ENCODE measurements at places on chromosomes 4 and X.
A peak's percentile ranks its signal among the peaks of the same experiment; 100 is the strongest.

- DNase-seq: no peak
- no peaks in the 10 kb centered on the region for H3K27me3 ChIP-seq
- no peak overlapping the region for H3K4me3 ChIP-seq
- no peaks in the 10 kb centered on the region for H3K36me3 ChIP-seq
- no peak overlapping the region for H3K27ac ChIP-seq
Observed at GRCh38 chr4:73750730-73751129, 10.4 kb downstream of the CXCL8 start.

DNA sequence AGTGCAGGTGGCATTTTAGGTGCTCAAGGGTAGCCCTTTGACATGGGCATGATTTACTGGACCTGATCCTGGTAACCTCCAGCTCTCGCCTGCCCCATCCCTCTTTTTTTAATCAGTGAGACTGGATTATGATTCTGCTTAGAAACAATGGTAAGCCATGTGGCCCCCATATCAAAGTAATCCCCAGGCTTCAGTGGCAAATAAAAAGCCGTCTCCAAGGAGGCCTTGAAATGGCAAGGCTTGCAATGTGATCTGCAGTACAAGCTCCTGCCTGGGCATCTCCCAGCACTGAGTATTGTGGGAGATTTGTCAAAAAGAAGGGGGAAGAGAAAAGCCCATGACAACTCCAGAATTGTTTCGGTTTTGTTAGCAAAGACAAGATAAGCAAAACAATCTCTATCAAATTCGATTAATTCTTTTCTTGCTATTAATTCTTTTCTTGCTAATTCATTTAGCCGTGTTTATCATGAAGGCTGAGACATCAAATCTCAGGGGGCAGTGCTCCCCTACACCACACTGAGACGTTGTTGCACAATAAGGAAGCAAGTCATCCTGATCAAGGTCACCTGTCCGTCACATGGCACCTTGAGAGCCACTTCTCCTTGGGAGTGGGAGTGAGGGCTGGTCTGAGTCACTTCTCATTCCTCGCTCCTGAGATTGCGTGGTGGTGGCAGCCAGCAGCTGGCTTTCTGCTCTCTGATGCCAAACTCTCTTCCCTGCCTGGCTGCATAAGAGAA is 312.7 kb upstream of the GATB start:
- no peaks in the 10 kb centered on the region for H3K36me3 ChIP-seq
- H3K4me1 ChIP-seq: no peaks in the 10 kb centered on the region
- H3K27me3 ChIP-seq: no peaks in the 10 kb centered on the region
- DNase-seq: peak; percentile 24
- no peak overlapping the region for H3K27ac ChIP-seq

DNA sequence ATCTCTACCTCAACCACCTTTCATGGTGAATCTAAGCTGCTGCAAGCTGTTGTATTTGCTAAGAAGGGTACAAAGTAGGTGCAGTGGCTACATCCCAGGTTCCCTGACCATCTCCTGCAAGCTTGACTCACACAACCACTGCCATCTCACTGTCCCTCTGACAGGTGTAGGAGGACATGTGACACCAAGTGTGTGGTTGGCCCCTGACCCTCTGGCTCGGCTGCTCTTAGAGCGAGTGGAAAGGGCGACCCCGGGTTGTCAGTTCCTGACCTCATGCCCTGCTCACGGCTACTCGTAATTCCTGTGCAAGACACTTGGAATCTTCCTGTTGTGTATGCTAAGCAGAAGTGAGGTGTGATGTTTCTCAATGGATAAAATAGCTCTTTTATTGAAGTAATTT is 184.4 kb downstream of the DCLK2 start:
- no peaks in the 10 kb centered on the region for H3K36me3 ChIP-seq
- H3K27me3 ChIP-seq: no peaks in the 10 kb centered on the region
- no peak overlapping the region for H3K4me3 ChIP-seq
- H3K4me1 ChIP-seq: no peaks in the 10 kb centered on the region

DNA sequence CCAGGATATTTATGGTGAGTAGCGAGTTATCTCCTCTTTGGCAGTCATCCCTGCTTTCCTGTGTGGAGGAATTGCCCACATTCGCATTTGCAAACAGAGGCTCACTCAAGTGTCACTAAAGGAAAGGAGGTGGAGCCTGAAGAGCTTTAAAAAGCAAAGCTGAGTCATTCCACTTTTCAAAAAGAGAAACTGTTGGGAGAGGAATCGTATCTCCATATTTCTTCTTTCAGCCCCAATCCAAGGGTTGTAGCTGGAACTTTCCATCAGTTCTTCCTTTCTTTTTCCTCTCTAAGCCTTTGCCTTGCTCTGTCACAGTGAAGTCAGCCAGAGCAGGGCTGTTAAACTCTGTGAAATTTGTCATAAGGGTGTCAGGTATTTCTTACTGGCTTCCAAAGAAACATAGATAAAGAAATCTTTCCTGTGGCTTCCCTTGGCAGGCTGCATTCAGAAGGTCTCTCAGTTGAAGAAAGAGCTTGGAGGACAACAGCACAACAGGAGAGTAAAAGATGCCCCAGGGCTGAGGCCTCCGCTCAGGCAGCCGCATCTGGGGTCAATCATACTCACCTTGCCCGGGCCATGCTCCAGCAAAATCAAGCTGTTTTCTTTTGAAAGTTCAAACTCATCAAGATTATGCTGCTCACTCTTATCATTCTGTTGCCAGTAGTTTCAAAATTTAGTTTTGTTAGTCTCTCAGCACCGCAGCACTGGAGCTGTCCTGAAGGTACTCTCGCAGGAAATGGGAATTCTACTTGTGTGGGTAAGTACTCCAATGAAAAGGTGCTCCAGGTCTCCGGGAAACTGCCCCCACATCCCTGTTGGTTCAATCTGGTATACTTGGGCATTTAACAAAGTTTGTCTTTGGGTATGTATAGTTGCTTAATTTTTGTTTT is at the start of gene EGF:
EGF (plus strand) TSS at position 178 of the 890 bp plus-strand sequence; CDS start at position 631, 453 bp downstream.
- no peaks in the 10 kb centered on the region for H3K27me3 ChIP-seq
- H3K4me1 ChIP-seq: no peaks in the 10 kb centered on the region
- DNase-seq: no peak

DNA sequence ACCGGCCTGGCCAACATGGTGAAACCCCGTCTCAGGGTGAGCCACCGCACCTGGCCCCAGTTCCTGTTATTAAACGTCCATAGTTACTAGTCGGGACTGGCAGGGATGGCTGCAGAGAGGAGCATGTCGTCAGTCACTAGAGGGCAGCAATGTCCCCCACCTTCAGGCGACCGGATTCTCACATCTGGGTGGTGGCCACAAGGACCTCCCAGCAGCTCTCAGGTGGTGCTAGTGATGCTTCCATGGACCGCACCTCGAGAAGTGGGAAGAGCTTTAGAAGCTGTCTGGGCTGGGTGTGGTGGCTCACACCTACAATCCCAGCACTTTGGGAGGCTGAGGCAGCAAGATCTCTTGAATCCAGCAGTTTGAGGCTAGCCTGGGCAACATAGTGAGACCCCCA is 13.3 kb upstream of the IL3RA start:
- peaks cover 14% of the 10 kb centered on the region for H3K27me3 ChIP-seq
- no peak overlapping the region for H3K27ac ChIP-seq
- H3K36me3 ChIP-seq: no peaks in the 10 kb centered on the region
- no peak overlapping the region for H3K4me3 ChIP-seq
- no peak for DNase-seq

GRCh38 chr4:166895771-166896170 is 338.5 kb downstream of the SPOCK3 start:
- no peak overlapping the region for H3K4me3 ChIP-seq
- no peaks in the 10 kb centered on the region for H3K27me3 ChIP-seq
- no peaks in the 10 kb centered on the region for H3K36me3 ChIP-seq
- no peak for DNase-seq
- no peaks in the 10 kb centered on the region for H3K4me1 ChIP-seq

DNA sequence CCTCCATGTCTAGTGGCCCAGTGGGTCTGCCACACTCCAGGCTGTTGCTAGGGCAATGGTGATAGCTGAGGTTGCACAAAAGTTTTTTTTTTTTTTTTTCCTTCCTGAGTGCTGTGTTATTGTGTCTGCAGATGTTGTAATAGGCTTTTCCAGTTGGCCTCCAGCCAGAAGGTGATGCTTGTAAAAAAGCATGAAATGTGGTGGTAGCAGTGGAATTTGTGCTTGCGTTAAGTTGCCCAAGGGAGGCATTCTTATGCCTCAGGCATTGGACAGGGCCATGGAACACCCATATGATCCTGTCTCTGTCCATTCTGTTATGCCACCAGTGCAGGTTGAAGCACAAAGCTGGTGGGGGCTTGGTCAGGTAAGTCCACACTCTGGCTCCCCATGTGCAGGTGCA is 660.5 kb upstream of the SPANXN1 start:
- no peak overlapping the region for H3K4me3 ChIP-seq
- DNase-seq: no peak
- H3K36me3 ChIP-seq: no peaks in the 10 kb centered on the region
- H3K27ac ChIP-seq: no peak overlapping the region
- H3K4me1 ChIP-seq: no peaks in the 10 kb centered on the region

- H3K4me1 ChIP-seq: peaks cover 4% of the 10 kb centered on the region
- H3K36me3 ChIP-seq: no peaks in the 10 kb centered on the region
- no peak overlapping the region for H3K4me3 ChIP-seq
- peaks cover 8% of the 10 kb centered on the region for H3K27me3 ChIP-seq
- H3K27ac ChIP-seq: no peak overlapping the region
- no peak for DNase-seq
Observed at GRCh38 chr4:13539047-13539618, 5.2 kb downstream of the NKX3-2 start.

- DNase-seq: no peak
- H3K36me3 ChIP-seq: no peaks in the 10 kb centered on the region
- H3K4me3 ChIP-seq: no peak overlapping the region
- no peaks in the 10 kb centered on the region for H3K4me1 ChIP-seq
Observed at GRCh38 chr4:175905925-175906324, 93.9 kb upstream of the GPM6A start.

DNA sequence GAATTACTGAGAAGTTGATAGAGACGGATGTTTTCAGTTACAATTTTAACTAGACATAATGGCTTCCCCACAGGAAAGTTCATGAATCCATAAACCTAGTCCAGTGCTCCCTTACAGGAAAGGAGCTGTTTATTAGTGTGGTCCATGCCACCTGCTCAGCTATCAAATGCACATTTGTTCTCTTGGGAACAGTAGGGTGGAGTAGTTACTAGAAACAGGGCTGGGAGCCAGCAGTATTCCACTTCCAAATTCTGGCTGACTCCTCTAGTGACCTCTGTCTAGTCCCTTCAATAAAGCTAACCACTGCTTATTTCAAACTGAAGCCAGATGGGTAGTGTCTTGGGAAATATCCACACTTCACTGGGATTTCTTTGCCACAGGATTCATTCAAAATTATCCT is 88.4 kb upstream of the TLL1 start:
- no peaks in the 10 kb centered on the region for H3K36me3 ChIP-seq
- no peak overlapping the region for H3K27ac ChIP-seq
- no peaks in the 10 kb centered on the region for H3K27me3 ChIP-seq
- H3K4me3 ChIP-seq: no peak overlapping the region
- H3K4me1 ChIP-seq: no peaks in the 10 kb centered on the region

- H3K27me3 ChIP-seq: peaks cover 3% of the 10 kb centered on the region
- no peaks in the 10 kb centered on the region for H3K36me3 ChIP-seq
- H3K4me1 ChIP-seq: no peaks in the 10 kb centered on the region
Observed at GRCh38 chrX:107448998-107449835, at the start of gene FRMPD3. FRMPD3 (plus strand) TSS chrX:107449652; CDS start chrX:107526589, 76,937 bp downstream.

DNA sequence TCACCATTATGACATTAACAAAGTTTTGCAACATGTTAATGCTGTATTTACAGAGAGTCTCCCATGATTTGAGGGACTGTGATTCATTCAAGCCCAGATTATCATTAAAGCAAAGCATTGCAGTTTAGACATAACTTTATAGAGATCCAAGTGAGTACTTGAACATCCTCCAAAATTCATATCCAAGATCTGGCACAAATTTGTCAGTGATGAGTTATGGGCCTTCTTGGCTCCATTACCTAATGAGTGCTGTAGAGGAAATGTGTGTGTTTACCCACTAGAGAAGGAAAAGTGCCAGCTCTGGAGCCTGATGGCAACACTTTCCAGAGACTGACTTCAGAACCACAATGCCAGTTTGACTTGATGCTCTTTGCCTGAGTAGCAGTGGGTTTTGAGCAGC is 432.3 kb downstream of the GALNTL6 start:
- H3K4me3 ChIP-seq: no peak overlapping the region
- DNase-seq: no peak
- H3K4me1 ChIP-seq: no peaks in the 10 kb centered on the region
- no peaks in the 10 kb centered on the region for H3K27me3 ChIP-seq
- H3K27ac ChIP-seq: no peak overlapping the region

DNA sequence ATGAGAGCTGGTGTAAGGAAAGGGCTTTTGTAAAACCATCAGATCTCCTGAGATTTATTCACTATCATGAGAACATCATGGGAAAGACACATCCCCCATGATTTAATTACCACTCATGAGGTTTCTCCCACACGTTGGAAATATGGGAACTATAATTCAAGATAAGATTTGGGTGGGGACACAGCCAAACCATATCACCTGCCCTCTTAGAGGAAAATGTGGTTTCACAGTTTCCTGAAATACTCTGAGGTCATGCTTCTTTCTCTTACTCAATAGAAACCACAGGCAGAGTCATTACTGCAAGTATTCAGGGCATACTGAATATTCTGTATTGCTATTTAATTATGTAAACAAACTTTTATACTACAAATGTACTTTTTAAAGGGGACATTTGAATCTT is 1453.3 kb downstream of the PCDH18 start:
- H3K36me3 ChIP-seq: no peaks in the 10 kb centered on the region
- H3K4me1 ChIP-seq: no peaks in the 10 kb centered on the region
- no peak overlapping the region for H3K27ac ChIP-seq
- no peak for DNase-seq
- H3K4me3 ChIP-seq: no peak overlapping the region

- DNase-seq: no peak
- H3K4me1 ChIP-seq: no peaks in the 10 kb centered on the region
- no peak overlapping the region for H3K4me3 ChIP-seq
- H3K27me3 ChIP-seq: no peaks in the 10 kb centered on the region
- H3K27ac ChIP-seq: no peak overlapping the region
Observed at GRCh38 chrX:11533199-11533651, 132.5 kb downstream of the ARHGAP6 start.

DNA sequence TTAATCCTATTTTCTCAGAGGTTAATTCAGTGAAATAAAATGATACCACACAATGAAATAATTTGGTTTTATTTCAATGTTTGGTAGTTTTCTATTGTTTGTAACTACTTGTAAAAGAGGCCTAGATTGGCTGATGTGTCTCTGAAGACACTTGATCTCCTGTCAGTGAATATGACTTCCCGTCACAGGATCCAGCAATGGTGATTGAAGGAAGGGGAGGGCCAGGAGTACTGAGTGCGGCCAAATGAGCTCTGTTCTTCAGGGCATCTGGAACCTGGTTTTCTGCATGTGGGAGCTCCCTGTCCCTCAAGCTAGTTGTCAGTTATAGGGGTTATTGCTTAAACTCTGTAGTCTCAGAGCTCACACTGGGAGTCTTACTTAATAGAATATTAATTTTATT is 86.5 kb upstream of the OTUD4 start:
- no peak overlapping the region for H3K4me3 ChIP-seq
- H3K27ac ChIP-seq: no peak overlapping the region
- H3K27me3 ChIP-seq: no peaks in the 10 kb centered on the region

GRCh38 chrX:87679849-87680248 is 162.2 kb downstream of the KLHL4 start:
- no peak overlapping the region for H3K27ac ChIP-seq
- no peaks in the 10 kb centered on the region for H3K4me1 ChIP-seq
- DNase-seq: no peak

GRCh38 chrX:371907-372306 is 14.8 kb downstream of the PPP2R3B start:
- no peak overlapping the region for H3K27ac ChIP-seq
- no peaks in the 10 kb centered on the region for H3K36me3 ChIP-seq
- peaks cover 4% of the 10 kb centered on the region for H3K4me1 ChIP-seq
- H3K4me3 ChIP-seq: no peak overlapping the region
- DNase-seq: no peak

- H3K36me3 ChIP-seq: no peaks in the 10 kb centered on the region
- H3K4me3 ChIP-seq: no peak overlapping the region
- H3K4me1 ChIP-seq: no peaks in the 10 kb centered on the region
- no peak overlapping the region for H3K27ac ChIP-seq
Observed at GRCh38 chr4:165369522-165369921, 9.3 kb upstream of the CPE start.

All from breast epithelium (tissue), 4 donors.